Stimulated activated CD8-positive, alpha-beta memory T cell treated with anti-CD3 and anti-CD28 coated beads, Interleukin-15, amount 100 ng/mL, for 4 hours (primary cell): ENCODE measurements at places on chromosomes 3 and 15.

DNA sequence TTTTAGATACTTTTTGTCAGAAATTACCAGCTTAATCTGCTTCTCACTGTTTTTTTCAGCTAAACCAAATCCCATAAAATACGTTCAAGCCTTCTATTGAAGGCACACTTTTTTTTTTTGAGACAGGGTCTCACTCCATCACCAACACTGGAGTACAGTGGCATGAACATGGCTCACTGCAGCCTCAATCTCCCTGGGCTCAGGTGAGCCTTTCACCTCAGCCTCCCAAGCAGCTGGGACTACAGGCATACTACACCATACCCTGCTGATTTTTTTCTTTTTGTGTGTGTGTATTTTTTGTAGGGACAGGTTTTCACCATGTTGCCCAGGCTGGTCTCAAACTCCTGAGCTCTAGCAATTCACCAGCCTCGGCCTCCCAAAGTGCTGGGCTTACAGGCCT, 3.7 kb downstream of the RAF1 start:
- no peak for DNase-seq

- DNase-seq: no peak
Measured at GRCh38 chr3:128076483-128077201, 24.4 kb downstream of the SEC61A1 start.

GRCh38 chr15:43370310-43370974, 401 bp downstream of the ZSCAN29 start:
- no peak for DNase-seq

DNA sequence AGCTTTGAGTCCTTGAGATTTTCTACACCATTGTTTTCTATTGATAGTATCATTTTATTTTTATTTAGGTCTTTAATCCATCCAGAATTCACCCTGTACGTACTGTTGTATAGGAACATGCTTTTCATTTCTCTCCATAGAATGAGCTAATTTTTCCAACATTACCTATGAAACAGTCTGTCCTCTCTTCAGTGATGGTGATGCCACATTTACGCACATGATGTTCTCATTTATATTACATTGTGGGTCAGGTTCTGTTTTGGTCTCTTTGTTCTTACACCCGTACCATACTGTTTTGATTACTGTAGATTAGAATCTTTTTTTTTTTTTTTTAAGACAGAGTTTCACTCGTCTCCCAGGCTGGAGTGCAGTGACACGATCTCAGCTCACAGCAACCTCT, 17.7 kb upstream of the VWA5B2 start:
- no peak for DNase-seq

DNA sequence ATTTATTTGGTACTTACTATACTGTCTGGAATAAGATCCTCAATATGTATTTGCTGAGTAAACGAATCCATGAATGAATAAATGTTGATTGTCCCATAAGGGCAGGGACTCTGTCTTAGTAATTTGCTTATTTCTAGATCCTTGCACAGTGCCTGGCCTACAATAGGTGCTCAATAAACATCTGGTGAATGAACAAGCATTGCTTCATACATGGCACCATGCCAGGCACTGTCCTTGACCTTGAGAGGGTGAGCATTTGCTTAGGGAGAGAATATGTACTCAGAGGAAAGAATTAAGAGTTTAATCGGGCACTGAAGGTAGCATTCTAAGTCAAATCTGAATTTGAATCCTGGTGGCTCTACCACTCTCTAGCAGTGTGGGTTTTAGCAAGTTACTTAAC, 282.1 kb downstream of the THSD4 start:
- DNase-seq: no peak

GRCh38 chr3:66139415-66139814, 81.4 kb upstream of the SLC25A26 start:
- no peak for DNase-seq

GRCh38 chr3:76866729-76867408, 173.0 kb upstream of the ROBO2 start:
- DNase-seq: no peak

DNA sequence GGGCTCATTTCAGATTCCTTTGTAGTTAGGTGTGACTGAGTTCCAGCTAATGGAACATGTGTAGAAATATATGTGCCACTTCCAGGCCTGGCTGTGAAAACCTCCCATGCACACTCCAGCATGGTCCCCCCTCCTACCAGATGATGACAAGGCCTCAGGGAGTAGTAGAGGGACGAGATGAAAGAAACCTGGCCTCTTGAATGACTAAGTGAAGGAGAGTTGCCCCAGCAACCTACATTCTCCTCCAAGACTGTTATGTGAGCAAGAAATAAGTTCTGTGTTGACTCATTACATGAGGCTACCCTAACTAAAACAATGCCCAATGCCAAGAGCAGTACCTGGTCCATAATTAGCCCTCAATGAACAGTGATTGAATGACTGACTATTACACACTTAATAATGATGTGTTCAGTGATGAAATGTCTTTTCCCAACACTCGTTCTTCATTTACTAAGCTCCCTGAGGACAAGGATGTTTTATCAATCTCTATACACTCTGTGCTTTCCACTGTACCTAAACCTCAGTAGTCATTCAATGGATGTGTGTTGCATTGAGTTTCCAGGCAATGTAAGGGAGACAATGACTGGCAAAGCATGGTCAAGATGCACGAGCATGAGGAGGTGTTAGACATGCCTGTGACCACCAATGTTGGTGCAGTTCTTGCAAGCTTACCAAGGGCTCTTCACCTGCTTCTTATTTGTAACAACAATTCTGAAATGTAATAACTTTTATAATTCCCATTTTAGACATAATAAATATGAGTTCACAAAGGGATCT, 62.0 kb upstream of the BCL6 start:
- DNase-seq: no peak

DNA sequence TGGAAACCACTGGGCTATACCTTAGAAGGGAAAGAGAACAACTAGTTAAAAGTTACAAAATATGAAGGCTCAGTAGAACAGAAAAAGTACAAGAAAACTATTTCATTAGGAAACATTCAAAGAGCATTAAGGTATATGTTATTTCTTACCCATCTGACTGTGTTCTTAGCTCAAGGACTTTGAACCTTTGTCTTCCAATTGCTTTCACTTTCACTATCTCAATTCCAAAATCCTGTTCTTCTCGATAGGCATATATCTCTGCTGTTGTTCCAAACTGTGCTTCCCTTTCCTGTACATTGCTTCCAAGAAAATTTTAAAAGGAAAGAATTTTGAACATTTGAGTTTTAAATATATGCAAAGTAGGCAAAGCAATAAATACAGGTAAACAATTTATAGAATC, 6.9 kb downstream of the CRBN start:
- DNase-seq: no peak

- peak; percentile 23 for DNase-seq
Measured at GRCh38 chr3:129045675-129046036, 14.9 kb upstream of the GP9 start.

- no peak for DNase-seq
Measured at GRCh38 chr15:65244638-65245037, 33.4 kb upstream of the CILP start.

DNA sequence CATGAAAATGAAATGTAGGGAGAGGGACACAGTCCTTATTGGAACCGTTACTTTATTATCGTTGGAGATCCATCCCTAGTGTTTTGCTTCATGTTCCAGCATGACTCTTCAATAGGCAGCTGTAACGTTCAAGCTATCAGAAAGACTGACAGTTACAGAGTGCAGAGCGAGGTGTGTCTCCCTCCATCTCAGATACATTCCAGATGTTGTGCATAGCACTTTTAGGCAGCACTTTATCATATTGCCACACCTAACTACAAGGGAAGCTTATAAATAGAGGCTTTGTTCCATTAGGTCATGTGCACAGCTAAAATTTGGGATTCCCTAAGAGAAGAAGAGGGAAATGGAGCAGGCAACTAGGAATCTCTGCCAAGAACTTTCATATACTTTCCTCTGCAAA, 1009.6 kb downstream of the ROBO2 start:
- no peak for DNase-seq
